Activated naive CD4-positive, alpha-beta T cell treated with anti-CD3 and anti-CD28 coated beads for 36 hours (primary cell): ENCODE measurements at places on chromosomes 1 and 21. TPM values are rescaled to one million over a fixed set of nuclear protein-coding genes. Genes with fewer than 3 reads are reported as not detected.

DNA sequence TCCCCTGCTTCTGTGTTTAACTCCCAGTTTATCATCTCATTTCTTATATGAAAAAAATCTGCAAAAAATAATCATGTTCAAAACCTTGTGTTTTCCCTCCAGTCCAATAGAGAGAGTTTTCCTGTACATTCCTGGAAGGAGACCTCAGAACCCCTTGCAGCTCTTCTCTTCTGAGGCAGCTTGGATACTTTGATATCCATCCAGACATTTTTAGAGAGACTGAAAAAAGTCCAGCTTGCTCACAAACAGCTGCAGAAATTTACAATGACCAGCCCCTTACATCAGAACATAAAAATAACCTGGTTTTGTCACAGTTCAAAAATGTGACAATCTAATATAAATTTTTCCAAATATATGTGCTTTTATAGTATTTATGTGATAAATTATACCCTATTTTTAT lies 73.3 kb upstream of the C1orf115 start:
- no peaks in the 10 kb centered on the region for H3K36me3 ChIP-seq
- no peak for DNase-seq
- H3K27ac ChIP-seq: no peak overlapping the region
- H3K4me3 ChIP-seq: no peak overlapping the region
- no peaks in the 10 kb centered on the region for H3K27me3 ChIP-seq
- H3K4me1 ChIP-seq: no peaks in the 10 kb centered on the region

GRCh38 chr1:57711326-57711725 lies 287.5 kb upstream of the DAB1 start:
- no peak overlapping the region for H3K4me3 ChIP-seq
- no peak for DNase-seq

- no peak for DNase-seq
- H3K27me3 ChIP-seq: peaks cover 6% of the 10 kb centered on the region
- H3K4me3 ChIP-seq: no peak overlapping the region
- no peak overlapping the region for H3K27ac ChIP-seq
- H3K36me3 ChIP-seq: peaks cover 8% of the 10 kb centered on the region
- peaks cover 2% of the 10 kb centered on the region for H3K4me1 ChIP-seq
Measured at GRCh38 chr1:35567947-35568558, 5.1 kb upstream of the TFAP2E start.

DNA sequence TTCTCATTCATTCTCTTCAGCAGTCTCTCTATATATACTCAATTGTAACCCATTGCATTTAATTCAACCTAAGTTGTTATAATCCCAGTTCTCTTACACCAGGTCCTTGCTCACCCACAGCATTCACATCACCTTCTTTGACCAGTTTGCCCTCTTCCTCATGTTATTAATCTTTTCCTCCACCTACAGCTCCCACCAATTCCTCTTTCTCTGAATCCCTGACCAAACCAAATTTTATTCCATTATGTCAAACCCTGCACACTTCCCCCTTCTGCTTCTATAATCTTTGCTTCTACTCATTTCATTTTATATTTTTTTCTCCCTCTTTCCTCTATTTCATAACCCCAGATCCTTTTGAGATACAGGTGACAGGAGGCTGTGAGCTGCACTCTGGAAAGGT lies 1.4 kb downstream of the CD1A start:
- H3K27me3 ChIP-seq: peaks cover 32% of the 10 kb centered on the region
- DNase-seq: no peak
- H3K4me3 ChIP-seq: no peak overlapping the region
- H3K4me1 ChIP-seq: no peaks in the 10 kb centered on the region
- no peak overlapping the region for H3K27ac ChIP-seq
- H3K36me3 ChIP-seq: no peaks in the 10 kb centered on the region

- no peaks in the 10 kb centered on the region for H3K4me1 ChIP-seq
- no peak for DNase-seq
- no peaks in the 10 kb centered on the region for H3K27me3 ChIP-seq
- H3K27ac ChIP-seq: no peak overlapping the region
- peaks cover 3% of the 10 kb centered on the region for H3K36me3 ChIP-seq
Measured at GRCh38 chr1:50681931-50682330, 258.7 kb upstream of the DMRTA2 start.

DNA sequence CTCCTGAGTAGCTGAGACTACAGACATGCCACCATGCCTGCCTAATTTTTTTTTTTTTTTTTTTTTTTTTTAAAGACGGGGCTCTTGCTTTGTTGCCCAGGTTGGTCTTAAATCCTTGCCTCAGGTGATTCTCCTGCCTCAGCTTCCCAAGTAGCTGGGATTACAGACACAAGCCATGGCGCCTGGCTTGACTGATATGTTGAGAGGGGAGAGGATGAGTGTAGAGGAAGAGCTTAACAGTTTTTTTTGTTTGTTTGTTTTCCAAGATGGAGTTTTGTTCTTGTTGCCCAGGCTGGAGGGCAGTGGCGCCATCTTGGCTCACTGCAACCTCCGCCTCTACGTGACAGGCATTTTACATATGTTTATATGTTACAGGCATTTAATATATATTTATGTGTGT lies 2.5 kb downstream of the SRP9 start:
- H3K27me3 ChIP-seq: no peaks in the 10 kb centered on the region
- H3K4me1 ChIP-seq: peaks cover 42% of the 10 kb centered on the region
- peaks cover 35% of the 10 kb centered on the region for H3K36me3 ChIP-seq
- H3K27ac ChIP-seq: no peak overlapping the region
- no peak for DNase-seq

DNA sequence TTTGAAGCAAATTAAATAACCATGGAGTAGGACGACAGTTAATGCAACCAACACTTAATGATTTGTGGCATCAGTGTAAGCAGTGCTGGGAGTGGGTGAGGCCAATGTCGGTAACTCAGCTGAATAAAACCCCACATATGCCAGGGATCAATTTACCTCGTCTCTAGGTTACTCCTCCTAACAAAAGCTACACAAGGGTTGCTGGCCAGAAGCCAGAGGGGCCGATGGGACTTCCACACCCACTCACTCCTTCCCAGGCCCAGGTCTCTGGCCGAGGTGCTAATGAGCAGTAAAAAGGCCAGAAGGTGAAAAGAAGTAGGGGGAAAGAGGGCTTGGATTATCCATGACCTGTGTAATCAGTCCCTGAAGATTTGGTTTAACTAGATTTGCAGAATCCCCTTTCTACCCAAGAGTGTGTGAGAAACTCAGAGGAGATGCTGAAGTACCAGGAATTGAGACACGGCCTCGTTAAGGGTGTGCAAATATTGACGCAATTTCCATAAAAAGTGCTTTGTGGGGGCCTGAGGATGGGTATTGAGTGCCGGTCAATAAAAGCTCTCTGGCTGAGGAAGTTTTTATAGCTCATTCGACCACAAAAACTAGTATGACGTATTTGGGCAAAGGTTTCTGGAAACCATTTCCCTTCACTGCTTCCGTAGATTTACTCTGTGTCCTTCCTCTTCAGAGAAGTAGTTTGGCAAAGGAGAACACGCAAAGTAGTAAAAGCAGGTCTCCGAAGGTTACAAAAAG lies 145.5 kb downstream of the TBX15 start:
- no peak for DNase-seq
- H3K4me1 ChIP-seq: no peaks in the 10 kb centered on the region

CSTB gene
- total RNA-seq: 23.0 TPM

CLDN19 gene
- total RNA-seq: not detected

OBSCN gene
- total RNA-seq: 11.5 TPM

TMEM51 gene
- total RNA-seq: 0.15 TPM

TENT5C gene
- 10.7 TPM for total RNA-seq
